BE2C (cell line): ENCODE measurements at places on chromosomes 12 and 14.

- no peak for DNase-seq
Observed at GRCh38 chr12:47878293-47878917, 26.4 kb downstream of the VDR start.

DNA sequence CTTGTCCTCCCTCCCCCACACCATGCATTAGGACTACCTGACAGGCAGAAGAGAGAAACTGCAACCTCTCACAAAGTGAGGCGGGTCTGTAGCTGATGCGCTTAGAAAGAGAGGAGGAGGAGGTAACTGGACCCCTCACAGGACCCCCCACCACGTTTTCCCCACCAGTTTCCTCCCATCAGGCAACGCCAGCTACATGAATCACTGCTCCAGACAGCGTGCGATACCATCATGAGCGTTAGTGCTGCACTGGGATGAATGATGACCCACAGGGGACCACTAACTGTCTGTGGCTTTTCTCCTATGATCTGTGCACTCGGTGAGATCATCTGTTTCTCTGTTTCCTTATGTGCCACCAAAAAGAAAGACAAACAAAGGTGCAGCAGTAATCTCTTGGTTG is 77.7 kb downstream of the KCNK10 start:
- DNase-seq: peak; percentile 80

DNA sequence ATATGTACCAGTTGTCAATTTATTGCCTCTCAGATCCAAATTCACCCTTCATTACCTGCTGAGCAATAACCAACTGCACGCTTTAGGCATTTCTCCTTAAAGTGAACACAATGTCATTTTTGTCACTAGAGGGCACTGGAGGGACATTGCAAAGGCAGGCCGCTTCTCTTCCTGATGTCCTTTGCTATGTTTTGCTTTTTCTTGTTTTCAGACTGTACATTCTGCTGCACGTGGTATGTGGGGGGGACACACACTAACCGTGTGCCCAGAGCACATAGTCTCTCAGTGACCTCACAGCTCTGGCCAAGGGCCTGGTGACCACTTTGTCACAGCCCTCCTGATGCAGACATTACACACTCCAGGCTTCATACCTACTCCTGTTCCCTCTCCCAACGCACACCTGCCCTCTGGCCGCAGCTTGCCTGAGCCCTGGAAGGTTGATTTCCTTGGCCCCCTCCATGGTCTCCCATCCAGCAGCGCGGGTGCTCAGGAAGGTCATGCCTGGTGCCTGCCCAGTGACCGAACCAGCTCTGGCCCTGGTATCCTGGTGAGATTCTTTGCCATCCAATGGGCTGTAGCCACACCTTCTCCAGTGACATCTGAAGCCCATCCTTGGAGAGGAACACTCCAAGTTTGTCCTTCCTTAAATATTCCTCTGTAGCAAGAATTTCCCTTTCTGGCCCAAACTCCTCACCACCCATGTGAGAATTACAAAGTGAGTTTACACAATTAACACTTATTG is 39.9 kb downstream of the MYO1H start:
- peak; percentile 46 for DNase-seq

DNA sequence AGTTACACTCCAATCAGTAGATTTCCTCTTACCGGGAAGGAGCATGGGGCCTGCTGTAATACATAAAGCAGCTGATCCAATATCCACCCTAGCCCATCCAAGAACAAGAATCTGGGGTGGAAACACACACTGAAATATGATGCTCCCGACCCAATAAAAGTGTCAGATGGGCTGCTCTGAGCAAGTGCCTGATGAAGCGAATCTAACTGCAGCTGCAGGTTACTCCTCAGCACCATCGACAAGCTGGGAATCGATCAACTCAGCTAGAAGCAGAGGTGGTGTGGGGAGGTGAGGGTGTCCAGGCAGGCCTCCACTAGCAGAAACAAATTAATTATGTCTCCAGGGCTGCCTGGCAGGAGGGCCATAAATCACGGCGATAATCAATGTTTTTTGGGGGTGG is 64.0 kb upstream of the WSCD2 start:
- no peak for DNase-seq

DNA sequence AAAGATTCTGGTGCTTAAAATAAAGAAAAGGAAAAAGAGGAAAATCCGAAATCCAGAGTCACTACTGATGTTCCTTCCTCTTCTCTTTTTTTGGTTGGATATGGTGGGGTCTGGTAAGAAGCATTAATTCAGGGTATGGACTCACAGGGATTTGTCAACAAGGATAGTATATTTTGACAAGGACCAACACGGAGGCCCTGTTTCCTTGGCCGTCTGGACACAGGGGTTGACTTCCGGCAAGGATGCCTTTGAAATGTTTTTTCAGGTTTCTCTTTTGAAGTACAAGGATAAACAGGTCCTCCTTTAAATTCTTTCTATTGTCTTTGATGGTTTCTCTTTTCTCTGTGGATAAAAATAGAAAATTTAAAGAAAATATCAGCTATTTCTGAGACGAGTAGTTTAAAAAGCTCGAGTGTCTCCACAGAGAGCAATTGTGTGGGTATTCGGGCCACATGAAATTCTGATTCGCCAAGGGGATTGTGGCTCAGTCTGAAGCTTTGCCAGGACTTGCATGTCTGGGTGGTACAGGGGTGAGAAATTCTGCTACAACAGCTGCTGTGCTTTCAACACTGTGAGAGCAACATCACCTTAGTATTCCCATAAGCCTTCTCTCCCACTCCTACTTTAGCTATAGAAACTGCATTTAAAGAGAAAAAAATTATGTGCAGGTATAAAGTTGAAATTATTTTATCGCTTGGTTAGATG is 88.5 kb upstream of the CSRP2 start:
- DNase-seq: no peak

GRCh38 chr12:106082216-106083175 is 56.3 kb downstream of the NUAK1 start:
- no peak for DNase-seq

DNA sequence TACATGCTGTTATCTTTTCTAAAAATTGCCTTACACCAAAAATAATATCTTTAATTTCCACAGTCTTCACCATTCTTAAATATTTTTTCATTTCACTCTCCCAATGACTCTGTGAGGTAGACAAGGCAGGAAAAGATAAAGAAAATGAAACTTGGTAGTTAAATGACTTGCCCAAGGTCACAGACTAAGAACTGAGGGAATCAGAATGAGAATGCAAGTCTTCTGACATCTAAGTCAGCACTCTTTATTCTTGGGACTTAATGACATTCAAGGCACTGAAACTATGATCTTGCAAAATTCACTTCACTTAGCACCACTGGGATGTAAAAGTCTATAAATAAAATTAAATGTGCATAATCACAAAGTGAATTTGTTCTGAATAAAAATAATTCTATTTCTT is 104.5 kb downstream of the SLC2A13 start:
- no peak for DNase-seq

GRCh38 chr14:66425402-66425801 is 60.8 kb upstream of the CCDC196 start:
- DNase-seq: no peak
